ENCODE measurements at places on chromosomes 2 and 18.

- DNase-seq = peak; percentile 62
Observed at GRCh38 chr2:136135921-136136906, 18.3 kb upstream of the CXCR4 start.

DNA sequence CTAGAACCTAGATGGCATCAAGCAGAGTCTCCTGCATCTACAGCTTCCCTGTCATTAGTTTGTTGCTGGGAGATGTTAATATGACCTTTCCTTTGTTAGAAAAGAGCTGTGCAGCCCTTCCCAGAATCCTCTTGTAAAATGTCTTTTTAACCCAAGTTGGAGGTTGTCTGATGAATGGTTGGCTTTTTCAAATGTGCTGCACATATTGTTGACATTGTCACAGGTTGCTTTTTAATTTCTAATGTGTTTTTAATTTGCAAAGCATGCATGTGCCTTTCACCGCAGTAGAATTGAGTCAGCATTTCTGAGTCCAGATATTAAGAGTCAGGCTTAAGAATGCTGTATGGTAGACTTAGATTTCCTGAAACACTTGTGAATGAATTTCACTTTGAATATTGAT, 120.8 kb downstream of the GREB1L start:
- no peak for DNase-seq

GRCh38 chr2:128775217-128775913, 456.7 kb upstream of the HS6ST1 start:
- DNase-seq = no peak

DNA sequence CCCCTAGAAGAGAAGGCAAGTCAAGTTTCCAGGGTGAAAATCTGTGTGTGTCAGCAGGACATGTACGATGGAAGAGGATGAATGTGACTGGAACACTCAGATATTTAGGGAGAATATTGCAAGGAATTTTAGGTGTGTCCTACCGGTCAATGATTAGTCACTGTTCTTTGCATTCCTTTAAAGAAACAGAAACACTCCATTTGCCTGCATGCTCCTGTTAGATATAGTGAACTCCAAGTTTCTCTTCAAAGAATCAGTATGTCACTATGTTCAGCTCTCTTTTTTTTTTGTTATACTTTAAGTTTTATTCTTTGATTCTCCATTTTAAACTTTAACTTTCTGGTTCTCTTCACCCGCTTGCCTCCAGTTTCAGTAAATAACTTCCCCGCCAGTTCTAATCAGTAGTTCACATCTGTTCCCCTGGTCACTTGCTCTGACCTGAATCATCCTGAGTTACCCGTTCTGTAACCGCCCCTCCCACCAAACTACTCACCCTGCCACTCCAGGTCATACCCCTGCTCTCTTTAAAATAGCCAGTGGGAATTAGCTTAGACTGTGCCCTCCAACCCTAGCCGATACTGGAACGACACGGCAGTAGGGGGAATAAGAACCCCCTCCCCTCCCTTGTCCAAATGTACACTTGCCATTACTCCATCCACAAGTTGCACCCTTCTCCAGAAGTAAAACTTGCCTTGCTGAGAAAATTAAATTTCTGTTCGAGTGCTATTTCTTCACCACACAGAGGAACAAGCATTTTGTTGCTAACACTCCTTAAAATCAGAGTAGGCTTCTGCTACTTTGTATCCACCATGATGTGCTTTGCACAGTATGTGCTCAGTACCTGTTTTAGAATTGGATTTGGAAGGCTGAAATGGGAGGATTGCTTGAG, 268.4 kb downstream of the METTL4 start:
- no peak for DNase-seq

GRCh38 chr2:43130548-43130875, 95.9 kb downstream of the ZFP36L2 start:
- no peak for DNase-seq

- DNase-seq = no peak
Observed at GRCh38 chr18:27411911-27412310, 226.8 kb upstream of the CHST9 start.

DNA sequence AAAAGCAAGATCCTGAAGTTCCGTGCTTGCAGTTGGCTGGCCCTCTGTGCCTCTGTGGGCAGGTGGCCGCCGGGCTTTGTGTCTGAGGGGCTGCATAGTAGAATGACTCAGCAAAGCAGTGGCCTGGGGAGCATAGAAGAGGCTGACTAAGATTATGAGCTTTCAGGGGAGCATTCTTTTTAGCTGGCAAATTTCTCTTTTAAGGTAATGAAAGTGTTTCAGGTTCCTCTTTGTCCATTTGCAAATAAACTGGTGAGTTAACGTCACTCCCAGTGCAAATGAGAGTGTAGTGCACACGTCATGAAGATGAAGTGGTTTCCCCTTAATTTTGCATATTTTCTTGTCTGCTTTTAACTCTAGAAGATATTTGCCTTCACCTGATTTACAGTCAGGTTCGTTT, 98.6 kb downstream of the BCL2L11 start:
- DNase-seq = no peak

DNA sequence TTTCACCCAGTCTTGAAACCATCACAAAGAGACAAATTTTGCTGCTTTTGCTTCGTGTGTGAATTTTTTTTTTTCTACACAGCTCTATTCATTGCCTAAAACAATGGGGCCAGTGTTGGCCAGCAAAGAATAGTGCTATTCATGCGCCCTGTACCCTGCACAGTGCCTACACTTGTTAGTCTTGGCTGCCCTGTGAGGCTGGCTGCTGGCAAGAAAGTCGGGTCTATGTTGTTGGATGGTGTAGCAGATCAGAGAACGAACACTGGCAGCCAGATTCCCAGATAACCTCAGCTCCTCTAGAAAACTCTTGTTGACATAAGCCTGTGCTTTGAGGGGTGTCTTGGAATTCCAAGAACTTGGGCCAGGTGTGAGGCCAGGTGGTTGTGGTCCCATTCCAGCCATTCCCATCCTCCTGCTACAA, 455.7 kb upstream of the TCF4 start:
- DNase-seq = no peak

DNA sequence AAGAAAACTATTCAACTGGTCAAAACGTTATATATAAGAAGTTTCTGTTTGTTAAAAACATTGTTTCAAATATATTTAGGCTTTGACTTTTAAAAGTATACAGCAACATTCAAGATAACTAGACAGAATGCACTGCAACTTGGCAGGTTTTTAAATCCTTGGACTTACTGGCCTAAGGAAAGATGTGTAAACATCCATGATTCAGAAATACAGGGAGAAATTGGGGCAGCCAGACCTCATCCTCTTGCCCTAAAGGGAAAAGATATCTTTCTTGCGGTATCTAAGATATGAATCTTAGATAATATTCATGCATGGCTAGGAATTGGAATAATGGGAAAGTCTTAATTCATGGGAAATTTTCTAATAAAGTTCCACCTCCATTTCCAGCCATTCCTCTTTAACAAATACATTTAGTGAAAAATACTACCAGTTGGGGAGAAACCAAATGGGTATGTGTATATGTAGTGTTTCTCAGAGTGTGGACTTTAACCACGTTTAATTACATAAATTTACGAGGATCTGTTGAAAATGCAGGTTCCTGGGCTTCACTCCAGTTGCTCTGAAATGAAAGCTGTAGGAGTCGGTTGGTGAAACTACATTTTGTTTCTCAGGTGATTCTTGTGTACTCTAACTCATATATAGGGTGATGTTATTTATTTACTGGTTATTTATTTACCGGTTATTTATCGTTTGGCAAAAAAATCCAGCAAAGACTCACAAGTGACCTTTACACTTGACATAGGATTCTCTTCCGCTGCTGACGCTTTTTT, 587 bp upstream of the TANK start:
- DNase-seq = no peak

DNA sequence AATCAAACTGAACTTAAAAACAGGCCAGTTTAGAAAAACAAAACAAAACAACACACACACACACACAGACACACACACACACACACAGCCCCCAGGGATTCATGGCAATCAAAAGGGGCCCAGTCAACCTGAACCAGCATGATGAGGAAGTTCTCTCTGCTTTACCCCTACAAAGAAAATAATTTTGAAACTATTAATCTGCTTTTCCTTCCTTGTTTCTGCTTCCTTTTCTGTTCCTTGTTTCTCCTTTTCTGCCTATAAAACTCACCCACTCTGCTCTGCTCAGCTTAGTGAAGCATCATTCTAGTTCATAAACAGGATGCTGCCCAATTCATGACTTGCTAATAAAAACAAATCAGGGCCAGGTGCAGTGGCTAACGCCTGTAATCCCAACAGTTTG, 203.1 kb downstream of the RAB3GAP1 start:
- no peak for DNase-seq

DNA sequence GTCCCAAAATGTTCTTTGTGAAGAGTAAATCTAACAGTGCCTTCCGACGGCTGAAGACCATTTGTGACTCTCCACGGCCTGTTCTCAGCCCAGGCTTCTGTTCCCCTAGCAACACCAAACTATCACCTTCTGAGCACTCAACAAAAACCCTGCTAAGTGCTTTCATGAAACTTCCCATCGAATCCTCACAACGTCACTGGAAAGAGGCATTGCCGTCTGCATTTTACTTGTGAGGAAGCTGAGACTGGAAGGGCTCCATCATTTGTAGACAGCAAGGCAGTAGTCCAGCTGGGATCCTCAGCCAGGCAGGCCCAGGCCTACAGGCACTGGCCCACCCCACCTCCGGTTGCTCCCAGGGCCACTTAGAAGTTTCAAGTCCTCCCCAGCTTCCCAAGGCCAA, 97.8 kb upstream of the POU3F3 start:
- no peak for DNase-seq

- DNase-seq = no peak
Observed at GRCh38 chr2:32427672-32428610, 71.1 kb downstream of the BIRC6 start.

GRCh38 chr2:53641290-53641689, 126.3 kb upstream of the CHAC2 start:
- no peak for DNase-seq
